Thoracic aorta endothelial cell (primary cell): ENCODE measurements at places on chromosomes 11 and 22. TPM values are rescaled to one million over a fixed set of nuclear protein-coding genes. Genes with fewer than 3 reads are reported as not detected.

C11orf91 gene
- 0.22 and 0.27 TPM in 2 replicates for total RNA-seq

RDX gene
- total RNA-seq: 245 and 247 TPM in 2 replicates

OR2AG1 gene
- not detected in 2 replicates for total RNA-seq

CEP164 gene
- total RNA-seq: 33.5 and 41.9 TPM in 2 replicates

FXYD2 gene
- total RNA-seq: 0.40 and 0.50 TPM in 2 replicates

PLAAT3 gene
- total RNA-seq: 20.5 and 29.4 TPM in 2 replicates

TNNI2 gene
- total RNA-seq: not detected in 2 replicates

CSF2RB gene
- 13.4 and 15.7 TPM in 2 replicates for total RNA-seq

GPR83 gene
- total RNA-seq: not detected in 2 replicates

DEPDC7 gene
- total RNA-seq: 0.14 and 0.66 TPM in 2 replicates

PRAME gene
- not detected in 2 replicates for total RNA-seq

MMP12 gene
- total RNA-seq: not detected in 2 replicates

CCDC87 gene
- 0.27 and 0.50 TPM in 2 replicates for total RNA-seq

HEPN1 gene
- 0.13 TPM in 1 of 2 replicates, not detected in the other for total RNA-seq
